GM13977 (cell line): ENCODE measurements at places on chromosomes 11 and 22.

- DNase-seq = peak; percentile 72
These were observed 8.4 kb downstream of the TSPAN4 start for GRCh38 chr11:850775-851763.

- DNase-seq = no peak
These were observed 9.9 kb upstream of the CASP12 start for GRCh38 chr11:104908186-104908531.

- no peak for DNase-seq
These were observed 151.4 kb downstream of the BLID start for GRCh38 chr11:121964591-121964990.

- DNase-seq = no peak
These were observed 21.5 kb downstream of the ETS1 start for GRCh38 chr11:128565881-128566280.

DNA sequence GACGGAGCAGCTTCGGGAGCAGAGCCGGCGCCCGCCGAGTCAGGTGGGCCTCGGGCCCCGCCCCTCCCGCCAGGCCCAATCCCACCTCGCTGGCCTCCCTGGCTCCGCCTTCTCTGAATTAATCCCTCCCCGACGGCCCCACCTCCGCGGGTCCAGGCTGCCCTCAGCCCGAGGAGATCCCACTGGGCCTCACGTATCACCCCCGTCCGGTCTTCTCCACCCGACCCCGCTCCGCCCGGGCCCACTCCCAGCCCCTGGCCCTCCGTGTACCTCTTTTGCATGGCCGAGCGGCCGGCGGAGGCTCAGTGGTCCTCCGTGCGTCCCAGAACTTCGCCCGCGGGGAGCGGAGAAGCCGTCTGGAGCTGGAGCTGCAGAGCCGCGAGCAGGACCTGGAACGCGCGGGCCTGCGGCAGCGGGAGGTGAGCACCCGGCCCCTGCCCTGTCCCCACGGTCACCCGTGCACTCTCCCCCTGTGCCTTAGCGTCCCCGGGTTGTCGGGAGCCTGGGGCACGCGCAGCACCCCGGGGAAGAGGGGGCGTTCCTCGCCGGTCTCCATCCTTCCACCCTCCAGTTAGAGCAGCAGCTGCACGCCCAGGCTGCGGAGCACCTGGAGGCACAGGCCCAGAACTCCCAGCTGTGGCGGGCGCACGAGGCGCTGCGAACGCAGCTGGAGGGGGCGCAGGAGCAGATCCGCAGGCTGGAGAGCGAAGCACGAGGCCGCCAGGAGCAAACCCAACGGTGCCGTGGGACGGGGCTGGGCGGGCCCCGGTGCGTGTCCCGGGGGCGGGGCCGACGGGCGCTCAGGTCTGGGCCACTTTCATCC lies 2.2 kb upstream of the CD151 start:
- DNase-seq = peak; percentile 89

DNA sequence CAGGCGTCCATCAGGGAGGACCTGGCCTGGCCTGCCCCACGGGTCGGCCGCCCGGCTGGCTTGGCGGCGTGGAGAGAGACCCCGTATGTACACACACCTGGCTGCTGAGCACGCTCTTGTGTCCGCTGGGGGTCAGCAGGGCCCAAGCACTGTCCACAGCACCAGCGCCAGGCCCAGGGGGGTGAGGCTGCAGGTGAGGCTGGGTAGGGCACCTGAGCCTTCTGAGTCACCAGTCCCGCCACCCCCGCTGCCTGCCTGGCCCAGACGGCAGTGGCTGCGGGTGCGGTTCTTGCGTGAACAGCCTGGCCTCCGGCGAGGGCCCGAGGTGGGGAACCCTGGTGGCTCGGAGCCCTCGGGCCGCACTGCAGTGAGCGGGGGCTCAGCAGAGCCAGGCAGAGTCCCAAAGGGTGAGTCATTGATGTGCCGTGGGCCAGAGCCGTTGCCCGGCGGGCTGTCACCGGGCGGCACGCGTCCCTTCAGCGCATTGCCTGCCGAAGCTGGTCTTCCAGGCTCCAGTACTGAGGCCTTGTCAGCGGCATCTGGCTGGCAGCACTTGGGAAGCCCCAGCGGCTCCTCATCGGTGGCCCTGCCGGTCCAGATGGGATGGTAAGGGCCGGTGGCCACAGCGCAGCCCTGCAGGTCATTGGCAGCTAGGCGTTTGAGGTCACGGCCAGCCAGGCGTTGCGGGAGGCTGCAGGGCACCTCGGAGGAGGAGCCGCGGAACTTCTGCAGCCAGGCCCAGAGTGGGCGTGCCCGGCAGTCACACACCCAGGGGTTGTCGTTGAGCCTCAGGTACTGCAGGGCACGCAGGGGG lies 26.3 kb downstream of the RTN4R start:
- DNase-seq = no peak

- peak; percentile 85 for DNase-seq
These were observed 1.6 kb upstream of the PHLDA2 start for GRCh38 chr11:2930704-2931419.

DNA sequence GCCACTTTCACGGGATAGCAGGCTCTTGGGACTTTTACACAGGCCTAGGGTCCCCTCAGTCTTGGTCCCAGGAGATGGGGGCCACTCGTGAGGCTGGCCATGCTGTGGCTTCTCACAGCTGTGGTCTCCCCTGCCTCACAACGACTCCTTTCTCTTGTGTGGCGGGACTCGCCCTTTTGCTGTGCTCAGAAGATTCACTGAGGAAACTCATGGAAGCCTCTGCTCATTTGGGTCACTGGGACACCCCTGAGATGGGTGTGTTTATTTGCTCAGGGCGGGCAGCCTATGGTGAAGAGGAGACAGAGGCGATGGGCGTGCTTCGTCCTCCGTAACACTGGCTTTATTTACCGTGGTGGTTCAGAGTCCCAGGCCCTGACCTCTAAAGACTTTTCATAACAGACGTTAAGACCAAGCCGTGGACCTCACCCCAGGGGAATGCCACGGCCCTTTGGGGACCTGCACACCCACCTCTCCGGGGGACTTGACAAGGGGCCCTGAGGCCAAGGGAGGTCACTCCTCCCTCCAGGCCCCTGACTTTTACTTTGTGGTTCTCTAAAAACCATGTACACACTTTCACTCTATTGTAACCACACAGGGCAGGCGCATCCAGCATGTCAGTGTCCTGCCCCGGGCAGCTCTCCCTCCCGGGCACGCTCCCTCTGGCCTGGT lies 15.5 kb downstream of the TEF start:
- no peak for DNase-seq

DNA sequence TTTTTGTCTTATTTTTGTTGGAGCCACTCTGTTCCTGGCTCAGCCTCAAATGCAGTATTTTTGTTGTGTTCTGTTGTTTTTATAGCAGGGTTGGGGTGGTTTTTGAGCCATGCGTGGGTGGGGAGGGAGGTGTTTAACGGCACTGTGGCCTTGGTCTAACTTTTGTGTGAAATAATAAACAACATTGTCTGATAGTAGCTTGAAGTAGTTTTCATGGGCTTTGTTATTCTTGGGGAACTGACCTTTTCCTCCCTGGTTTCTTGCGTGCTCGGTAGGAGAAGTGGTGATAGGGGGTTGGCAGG lies 6.0 kb upstream of the MCM5 start:
- no peak for DNase-seq

DNA sequence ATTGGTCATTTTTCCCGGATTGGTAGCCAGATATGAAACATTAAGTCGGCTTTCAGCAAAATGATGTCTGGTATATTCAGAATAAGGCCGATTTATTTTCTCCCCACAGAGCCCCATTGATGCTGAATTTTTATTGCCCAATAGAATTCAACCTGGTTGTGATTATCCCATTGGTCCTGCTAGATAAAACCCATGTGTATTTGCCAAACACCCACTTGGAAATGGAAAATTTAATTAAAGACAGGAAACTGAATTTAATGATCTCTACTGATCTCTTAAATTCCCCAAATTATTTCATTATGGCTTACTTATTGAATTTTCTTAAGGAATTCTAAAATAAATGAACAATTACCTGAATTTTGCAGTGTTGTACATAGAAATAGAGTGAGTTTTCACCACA lies 609.8 kb downstream of the NTM start:
- no peak for DNase-seq
